ENCODE measurements at places on chromosomes 5 and 9.
A peak's percentile ranks its signal among the peaks of the same experiment; 100 is the strongest.

- no peak overlapping the region for H3K27ac ChIP-seq
- peaks cover 42% of the 10 kb centered on the region for H3K27me3 ChIP-seq
- DNase-seq, result no peak
- H3K4me1 ChIP-seq, result no peaks in the 10 kb centered on the region
- no peak overlapping the region for H3K4me3 ChIP-seq
These were observed 237.3 kb upstream of the TUT7 start for GRCh38 chr9:86591472-86591871.

GRCh38 chr5:154618696-154619095, 136.5 kb upstream of the LARP1 start:
- H3K36me3 ChIP-seq, result no peaks in the 10 kb centered on the region
- H3K27me3 ChIP-seq, result peaks cover 41% of the 10 kb centered on the region
- H3K4me1 ChIP-seq, result no peaks in the 10 kb centered on the region
- H3K27ac ChIP-seq, result no peak overlapping the region
- DNase-seq, result no peak

DNA sequence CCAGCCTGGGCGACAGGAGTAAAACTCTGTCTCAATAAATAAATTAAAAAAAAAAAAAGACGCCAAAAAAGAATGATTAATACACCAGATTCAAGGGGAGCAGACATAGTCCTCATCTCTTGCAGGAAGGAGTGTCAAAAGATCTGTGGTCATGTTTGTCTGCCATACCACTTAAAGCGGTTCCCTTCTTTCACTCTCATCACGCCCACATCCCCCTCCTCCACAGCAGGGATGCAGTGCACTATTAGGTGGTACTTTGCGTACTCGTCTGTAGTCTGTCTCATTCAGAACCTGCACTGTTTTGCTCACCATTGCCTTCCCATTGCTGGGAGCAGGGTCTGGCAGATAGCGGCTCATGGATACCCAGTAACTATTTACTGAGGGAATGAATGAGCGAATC, 11.2 kb downstream of the CDHR2 start:
- H3K4me1 ChIP-seq, result peaks cover 10% of the 10 kb centered on the region
- H3K27ac ChIP-seq, result no peak overlapping the region
- no peak overlapping the region for H3K4me3 ChIP-seq
- no peak for DNase-seq

GRCh38 chr5:1516615-1517601, 6.9 kb downstream of the LPCAT1 start:
- peak overlapping the region; percentile 96 for H3K27ac ChIP-seq
- H3K27me3 ChIP-seq, result no peaks in the 10 kb centered on the region
- H3K36me3 ChIP-seq, result peaks cover 81% of the 10 kb centered on the region
- peak overlapping the region; percentile 97 for H3K4me3 ChIP-seq
- peaks cover 86% of the 10 kb centered on the region for H3K4me1 ChIP-seq

- no peak overlapping the region for H3K27ac ChIP-seq
- H3K4me1 ChIP-seq, result no peaks in the 10 kb centered on the region
- no peak for DNase-seq
- H3K4me3 ChIP-seq, result no peak overlapping the region
These were observed 5.0 kb downstream of the ENTPD8 start for GRCh38 chr9:137435980-137436760.

All from effector memory CD8-positive, alpha-beta T cell (primary cell).